ENCODE measurements at places on chromosomes 12 and 14. TPM values are rescaled to one million over a fixed set of nuclear protein-coding genes. Genes with fewer than 3 reads are reported as not detected.

DNA sequence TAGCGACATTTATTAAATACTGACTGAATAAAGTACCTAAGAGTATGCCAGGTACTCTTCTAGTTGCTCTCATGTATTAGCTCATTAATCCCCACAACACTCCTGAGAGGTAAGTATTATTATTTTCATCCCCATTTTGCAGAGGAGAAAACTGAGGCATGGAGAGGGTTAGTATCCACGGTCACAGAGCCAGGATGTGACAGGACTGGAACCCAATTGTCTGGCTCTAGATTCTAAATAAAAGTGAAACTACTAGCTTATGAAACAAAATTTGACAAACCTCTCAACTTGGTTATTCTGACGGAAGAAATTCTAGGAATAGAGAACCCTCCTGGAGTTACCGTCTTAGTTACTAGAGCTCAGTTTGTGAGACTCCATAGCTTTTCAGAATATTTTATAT lies 112.2 kb downstream of the CHST11 start:
- no peaks in the 10 kb centered on the region for H3K4me1 ChIP-seq
- no peak overlapping the region for H3K27ac ChIP-seq
- H3K4me3 ChIP-seq = no peak overlapping the region
- H3K27me3 ChIP-seq = no peaks in the 10 kb centered on the region

SRGAP1 gene
- 18.2 TPM for total RNA-seq

DNA sequence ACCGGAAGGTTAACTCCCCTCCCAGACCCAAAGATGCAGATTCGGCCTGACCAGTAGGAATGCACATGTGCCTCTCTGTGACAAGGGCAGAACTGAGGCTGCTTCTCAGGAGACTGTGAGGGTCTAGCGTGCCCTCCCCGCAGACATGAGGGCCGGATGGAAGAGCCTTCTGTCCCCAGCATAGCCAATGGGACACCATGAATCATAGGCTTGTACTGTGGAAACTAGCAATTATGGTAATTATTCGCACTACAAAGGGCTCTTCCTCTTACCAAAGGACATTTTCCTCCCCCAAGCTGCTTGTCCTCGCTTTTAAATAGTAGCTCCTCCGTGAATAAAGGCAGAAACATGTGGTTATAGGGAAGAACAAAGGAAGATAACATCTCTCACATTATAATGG lies 6.2 kb downstream of the COA8 start:
- H3K4me1 ChIP-seq = no peaks in the 10 kb centered on the region
- H3K27ac ChIP-seq = no peak overlapping the region
- no peak overlapping the region for H3K4me3 ChIP-seq
- H3K36me3 ChIP-seq = no peaks in the 10 kb centered on the region
- no peak for DNase-seq

PLEKHD1 gene
- total RNA-seq = not detected

DNA sequence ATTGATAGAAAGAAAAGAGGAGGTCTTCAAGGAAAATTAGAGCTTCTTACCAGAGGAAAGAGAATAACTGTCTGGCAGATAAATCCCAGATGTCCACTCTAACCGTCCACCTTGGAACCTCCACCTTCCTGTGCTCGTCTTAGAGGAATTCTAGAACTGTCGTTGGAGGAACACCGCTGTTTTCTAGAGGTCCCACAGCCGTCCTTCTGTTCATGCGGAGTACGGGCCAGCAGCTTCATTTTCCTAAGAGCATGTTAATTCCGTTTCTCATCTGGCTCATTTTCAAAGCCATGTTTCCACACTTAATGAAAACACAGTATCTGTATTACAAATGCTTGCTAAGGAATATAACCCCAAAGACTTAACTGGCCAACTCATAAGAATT lies 107.9 kb upstream of the ESRRB start:
- H3K27me3 ChIP-seq = no peaks in the 10 kb centered on the region
- no peak for DNase-seq
- H3K4me3 ChIP-seq = peak overlapping the region; percentile 41
- no peak overlapping the region for H3K27ac ChIP-seq
- no peaks in the 10 kb centered on the region for H3K4me1 ChIP-seq
- H3K36me3 ChIP-seq = no peaks in the 10 kb centered on the region
